NCI-H510A (cell line): ENCODE measurements at places on chromosomes 7 and 10.

GRCh38 chr10:88343761-88344484 is 239.2 kb downstream of the RNLS start:
- DNase-seq: no peak

- no peak for DNase-seq
Observed at GRCh38 chr10:51867956-51868355, 168.6 kb upstream of the CSTF2T start.

DNA sequence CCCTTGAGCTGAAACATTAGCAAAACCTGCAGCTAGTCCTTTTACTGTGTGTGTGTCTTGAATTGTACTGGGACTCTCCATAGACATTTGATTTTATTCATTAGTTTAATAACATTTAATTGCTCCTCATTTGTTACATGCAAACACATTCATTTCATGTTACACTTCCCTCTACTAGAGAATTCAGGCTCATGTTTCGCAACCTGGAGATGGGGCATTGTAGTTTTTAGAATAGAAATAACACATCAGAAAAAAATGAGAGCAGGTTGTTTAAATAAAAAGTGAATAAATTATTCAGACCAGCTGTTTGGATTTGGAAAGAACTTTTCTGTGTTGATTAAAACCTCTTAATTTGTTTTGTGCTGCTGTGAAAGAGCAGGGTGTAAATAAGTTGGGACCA is 243.9 kb downstream of the ETV1 start:
- DNase-seq: no peak

- DNase-seq: peak; percentile 8
Observed at GRCh38 chr7:69411466-69411865, 186.8 kb upstream of the AUTS2 start.

- DNase-seq: no peak
Observed at GRCh38 chr7:27118580-27118979, 12.0 kb downstream of the HOXA4 start.

- DNase-seq: no peak
Observed at GRCh38 chr7:114930829-114931655, 9.1 kb downstream of the MDFIC start.

DNA sequence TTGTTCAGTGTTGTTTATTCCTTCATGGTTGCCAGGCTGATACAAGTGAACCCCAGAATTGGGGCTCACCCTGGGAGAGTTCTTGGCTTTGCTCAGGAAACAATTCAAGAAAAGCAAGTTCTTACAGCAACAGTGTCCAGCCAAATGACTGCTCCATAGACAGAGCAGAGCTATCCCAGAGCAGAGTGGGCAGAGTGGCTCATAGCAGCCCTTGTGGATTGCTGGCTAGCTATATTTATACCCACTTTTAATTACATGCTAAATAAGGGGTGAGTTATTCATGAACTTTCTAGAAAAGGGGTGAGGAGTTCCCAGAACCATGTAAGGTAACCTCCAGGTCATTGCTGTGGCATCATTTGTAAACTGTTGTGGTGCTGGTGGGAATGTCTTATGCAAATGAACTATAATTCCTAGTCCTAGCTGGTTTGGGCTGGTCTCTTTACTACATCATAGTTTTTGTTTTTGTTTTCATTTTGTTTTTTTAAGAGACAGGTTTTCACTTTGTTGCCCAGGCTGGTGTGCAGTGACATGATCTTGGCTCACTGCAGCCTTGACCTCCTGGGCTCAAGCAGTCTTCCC is 59.9 kb upstream of the HBP1 start:
- DNase-seq: no peak

DNA sequence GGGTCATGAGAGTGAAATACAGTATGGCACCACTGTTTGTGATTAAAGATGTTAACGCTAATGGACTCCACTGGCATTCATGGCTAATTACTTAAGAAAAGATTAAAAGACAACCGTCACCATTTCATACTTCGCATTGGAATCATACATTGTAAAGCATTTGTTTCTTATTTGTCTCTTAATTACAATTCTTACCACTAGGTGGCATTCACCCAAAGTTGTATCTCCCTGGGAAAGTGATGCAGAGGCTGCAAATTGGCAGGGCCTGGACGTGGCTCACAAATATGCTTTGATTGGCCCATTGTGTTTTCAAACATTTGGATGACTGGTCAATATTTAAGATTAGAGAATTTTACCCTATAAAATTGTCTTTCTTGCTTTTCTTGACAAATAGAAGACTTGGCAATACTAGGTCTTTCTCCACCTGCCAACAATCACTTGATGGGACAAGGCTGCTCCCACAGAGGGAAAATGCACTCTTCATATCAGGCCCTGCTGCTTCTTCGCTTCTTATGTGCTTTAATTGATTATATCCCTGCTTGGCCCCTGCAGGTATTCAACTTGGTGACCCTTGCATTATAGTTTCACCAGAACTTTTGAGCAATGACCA is 72.1 kb upstream of the STARD3NL start:
- DNase-seq: no peak

DNA sequence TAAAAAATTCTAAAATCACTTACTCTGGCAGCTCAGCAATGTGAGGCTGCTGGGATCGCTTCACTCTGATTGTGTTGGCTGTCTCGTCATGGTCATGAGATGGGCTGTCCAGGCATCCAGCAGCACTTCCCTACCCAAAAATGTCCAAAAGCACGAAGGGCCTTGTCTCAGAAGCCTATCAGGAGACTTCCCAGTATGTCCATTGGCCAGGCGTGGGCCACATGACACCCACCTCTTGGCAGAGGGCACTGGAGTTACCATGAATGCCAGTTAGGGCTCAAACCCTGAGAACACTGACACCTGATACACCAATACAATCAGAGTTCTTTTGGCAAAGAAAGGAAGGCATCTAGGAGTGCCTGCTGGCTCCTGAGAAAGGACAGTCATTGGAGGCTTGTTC is 27.0 kb upstream of the GLI3 start:
- DNase-seq: no peak

GRCh38 chr7:96211954-96212353 is 109.9 kb downstream of the SLC25A13 start:
- DNase-seq: no peak

GRCh38 chr10:120396228-120396627 is 60.8 kb upstream of the PLPP4 start:
- peak; percentile 3 for DNase-seq

- DNase-seq: no peak
Observed at GRCh38 chr10:133347710-133348517, 741 bp downstream of the PRAP1 start.

- DNase-seq: no peak
Observed at GRCh38 chr10:101394524-101395133, 40.7 kb downstream of the BTRC start.

- no peak for DNase-seq
Observed at GRCh38 chr10:78614744-78615143, 454.0 kb upstream of the ZMIZ1 start.

- DNase-seq: no peak
Observed at GRCh38 chr10:121947343-121948330, 19.8 kb upstream of the ATE1 start.

DNA sequence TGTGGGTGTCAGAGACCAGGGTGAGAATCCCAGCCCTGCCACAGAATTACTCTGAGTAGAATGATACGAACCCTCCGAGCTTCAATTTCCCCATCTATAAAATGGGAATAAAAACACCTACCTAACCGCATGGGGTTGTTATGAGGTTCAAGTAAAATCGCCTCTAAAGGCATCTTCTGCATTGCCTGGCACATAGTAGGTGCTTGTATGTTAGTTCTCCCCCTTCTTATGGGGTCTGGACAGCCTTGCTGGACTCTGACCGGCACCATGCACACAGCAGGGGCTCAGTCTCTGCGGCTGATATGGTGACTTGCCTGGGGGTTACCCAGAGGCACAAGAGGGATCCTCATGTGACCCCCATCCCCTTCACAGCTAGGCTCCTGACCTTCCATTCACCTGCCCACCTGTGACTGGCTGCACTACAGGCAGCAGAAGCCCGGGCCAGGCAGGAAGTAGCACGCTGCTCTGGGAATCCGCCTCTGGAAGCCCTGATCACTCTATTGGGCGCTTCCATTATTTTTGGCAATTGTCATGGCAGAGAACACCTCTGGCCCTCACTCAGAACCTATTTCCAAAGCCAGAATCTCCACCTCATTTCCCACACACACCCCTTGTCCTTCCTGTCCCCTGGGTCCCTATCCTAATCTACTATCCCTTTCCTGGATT is 6.0 kb downstream of the SH3PXD2A start:
- no peak for DNase-seq

GRCh38 chr10:21980691-21981090 is 22.8 kb downstream of the DNAJC1 start:
- no peak for DNase-seq

DNA sequence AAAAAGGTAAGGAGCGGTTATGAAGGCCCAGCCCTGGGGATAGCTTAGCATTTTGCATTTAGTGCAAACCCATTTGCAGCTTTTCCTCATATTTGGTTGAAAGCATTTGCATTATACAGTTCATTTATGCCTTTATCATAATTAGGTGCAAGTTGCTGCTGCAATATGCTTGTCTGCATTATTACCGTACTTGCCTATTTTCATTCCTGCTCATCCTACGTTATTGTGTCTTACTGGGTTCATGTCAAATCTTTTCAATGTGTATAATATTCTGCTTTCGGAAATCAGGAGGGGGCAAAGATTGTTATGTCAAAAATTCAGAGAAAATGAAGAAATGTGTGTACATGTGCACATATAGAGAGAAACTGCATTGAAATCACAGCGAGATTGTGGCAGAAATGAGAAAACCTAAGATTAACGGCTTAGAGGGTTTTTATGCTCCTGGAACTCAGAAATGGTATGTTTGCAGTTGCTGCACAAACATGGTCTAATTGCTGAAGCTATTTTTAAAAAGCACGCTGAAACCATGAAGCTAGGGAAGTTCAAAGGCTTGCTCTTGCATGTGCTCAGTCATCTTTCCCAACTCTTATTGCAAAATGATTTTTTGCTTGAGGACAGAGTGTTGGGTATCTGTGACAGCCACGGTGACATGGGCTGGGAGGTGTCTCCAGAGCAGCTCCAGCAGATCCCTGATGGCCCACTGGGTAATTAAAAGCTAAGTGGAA is 613.2 kb downstream of the SDK1 start:
- no peak for DNase-seq

DNA sequence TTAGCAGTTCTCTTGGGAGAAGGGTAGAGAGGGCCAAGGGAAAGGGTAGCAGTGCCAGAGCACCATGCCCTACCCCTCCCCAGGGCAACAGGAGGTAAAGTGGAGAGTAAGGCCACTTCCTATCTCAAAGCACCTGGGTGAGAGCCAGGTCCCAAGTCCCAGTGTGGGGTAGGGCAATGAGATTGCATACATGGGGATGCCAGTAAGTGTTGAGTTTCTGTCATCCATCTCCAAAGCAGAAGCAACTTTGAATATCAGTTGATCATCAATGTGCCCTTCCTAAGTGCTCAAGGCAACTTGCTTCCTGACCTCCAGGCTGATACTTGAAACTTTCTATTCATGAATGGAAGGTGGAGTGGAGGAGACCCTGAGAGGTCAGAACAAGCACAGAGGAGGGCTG is 2.2 kb upstream of the CAMK2G start:
- no peak for DNase-seq

- DNase-seq: no peak
Observed at GRCh38 chr7:99737726-99738125, 2.7 kb upstream of the CYP3A7 start.

- no peak for DNase-seq
Observed at GRCh38 chr7:15719311-15719710, 32.8 kb upstream of the MEOX2 start.
